ENCODE measurements at places on chromosomes 12 and 14.

DNA sequence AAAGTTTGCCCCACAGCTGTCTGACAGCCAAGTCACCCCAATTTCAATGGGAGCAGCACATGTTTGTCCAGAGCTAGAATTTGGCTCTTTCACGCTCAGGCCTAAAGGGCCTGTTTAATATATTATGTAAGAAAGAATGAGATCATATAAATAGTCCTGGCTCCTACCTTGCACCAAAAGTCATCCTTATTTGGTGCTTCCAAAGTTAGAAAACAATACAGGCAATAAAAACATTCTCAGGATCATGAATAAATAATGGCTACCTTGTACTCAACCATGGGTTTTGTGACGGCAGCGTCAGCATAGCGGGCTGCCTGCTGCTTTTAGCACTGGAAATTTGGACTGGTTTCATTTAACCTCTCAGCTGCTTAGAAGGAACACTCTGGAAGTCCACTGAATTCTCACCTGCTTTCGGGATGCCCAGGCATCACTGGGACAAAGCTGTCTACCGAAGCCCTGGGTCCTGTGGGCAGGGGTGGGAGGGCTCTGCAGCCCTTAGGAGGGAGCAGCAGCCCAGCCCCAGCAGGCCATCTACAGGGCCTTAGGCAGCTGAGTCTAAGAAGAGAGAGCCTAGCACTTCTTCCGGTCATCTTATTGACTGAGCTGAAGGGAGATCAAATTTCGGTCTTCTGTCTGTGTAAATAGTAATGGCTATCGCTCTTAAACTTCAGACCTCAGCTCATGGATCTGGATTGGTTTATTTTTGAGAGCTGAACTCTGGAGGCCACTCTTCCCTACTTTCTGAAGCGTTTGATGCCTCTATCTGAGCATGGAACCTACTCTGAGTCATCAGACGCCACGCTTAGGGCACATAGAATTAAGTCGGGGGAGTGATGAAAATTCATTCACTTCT, 106.5 kb downstream of the SAMD4A start:
- no peak for DNase-seq

DNA sequence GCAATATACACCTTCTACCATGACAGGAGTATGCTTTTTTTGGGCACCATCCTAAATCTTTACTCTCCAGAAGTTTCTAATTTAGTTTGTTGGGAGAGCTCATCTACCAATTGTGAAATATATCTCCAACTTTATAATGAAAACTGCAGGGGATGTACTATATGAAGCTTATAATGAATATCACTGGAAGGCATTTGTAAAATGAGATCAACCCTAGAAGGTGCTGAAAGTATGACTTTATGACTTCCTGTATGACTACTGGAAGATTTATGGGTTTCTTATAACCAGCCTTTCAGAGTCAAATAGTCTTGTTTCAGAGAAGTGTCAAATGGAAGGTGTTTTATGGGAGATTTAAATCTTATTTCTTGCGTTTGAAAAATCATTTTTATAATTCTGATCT, 122.9 kb downstream of the MYRFL start:
- no peak for DNase-seq

DNA sequence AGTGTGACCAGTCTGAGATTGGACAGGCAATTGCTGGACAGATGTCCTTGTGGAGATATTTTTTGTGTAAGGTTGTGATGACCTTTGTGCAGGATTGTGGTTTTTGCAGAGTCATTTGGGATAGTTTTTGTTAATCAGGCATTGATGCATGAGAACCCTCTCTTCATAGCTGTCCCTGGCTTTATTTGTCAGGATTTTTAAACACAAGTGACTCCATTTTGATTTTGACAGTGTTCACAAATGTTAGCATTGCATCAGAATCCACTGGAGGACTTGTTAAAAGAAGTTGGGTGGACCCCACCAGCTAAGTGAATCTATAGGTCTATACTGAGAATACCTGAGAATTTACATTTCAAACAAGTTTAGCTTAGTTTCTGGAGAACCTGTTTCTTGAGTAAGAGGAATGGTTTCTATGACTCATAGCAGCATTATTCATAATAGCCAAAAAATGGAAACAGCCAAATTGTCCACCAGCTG, 11.8 kb downstream of the FNTB start:
- DNase-seq = peak; percentile 23

DNA sequence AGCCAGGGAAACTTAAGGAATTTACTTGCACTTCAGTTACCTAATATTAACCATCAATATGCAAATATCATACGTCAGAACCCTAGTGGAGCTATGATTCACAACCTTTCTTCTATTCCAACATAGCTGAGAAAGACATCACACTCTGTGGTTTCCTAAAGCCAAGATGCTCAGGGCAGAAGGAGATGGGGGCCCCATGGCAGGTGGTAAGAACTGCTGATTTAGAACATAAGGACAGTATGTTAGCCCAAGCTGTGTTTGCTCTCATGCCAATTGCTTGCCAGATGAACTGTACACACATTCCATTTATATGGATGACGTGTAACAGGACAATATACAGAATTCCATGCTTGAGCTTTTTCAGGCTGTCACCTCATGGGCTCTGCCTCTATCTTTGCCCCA, 34.6 kb downstream of the HECTD4 start:
- peak; percentile 78 for DNase-seq

DNA sequence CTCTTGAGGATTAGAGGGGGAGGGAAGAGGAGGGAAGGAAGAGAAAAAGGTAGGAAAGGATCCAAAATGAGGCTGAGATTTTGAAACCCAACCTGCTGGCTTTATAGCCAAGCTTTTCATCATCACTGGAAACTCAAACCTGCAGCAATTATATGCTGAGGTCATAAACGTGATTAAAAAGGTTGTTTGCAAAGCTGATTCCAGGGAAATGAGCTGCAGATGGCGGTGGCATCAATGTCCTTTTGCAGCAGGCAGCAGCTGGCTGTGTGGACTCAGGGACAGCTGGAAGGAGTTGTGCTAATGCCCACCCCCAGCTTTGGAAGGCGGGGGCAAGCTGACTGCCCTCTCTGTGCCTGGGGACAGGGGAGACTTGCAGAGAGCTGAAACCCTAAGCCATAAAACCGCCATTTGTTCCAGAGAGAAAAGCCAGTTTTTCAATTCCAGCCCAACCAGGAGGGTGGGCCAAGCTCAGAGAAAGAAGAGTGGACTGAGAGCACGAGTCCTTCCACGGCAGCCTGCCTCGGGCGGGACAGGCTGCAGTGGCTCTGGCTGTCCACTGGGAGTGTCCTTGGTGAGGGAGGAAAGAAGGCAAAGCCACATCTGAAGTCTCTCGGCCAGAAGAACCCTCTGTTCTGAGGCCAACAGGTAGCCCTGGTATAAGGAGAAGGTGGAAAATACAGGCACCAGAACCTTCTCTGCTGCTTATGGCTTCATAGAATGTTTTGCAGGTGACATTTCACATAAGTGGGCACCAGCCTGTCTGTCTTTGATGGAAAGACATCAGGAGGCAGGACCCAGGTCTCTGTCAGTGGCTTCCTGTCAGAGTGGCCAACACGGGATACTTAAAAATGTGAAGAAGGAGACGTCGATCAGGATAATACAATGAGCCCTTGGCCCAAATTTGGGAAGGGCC, 90.7 kb downstream of the SINHCAF start:
- DNase-seq = peak; percentile 35

DNA sequence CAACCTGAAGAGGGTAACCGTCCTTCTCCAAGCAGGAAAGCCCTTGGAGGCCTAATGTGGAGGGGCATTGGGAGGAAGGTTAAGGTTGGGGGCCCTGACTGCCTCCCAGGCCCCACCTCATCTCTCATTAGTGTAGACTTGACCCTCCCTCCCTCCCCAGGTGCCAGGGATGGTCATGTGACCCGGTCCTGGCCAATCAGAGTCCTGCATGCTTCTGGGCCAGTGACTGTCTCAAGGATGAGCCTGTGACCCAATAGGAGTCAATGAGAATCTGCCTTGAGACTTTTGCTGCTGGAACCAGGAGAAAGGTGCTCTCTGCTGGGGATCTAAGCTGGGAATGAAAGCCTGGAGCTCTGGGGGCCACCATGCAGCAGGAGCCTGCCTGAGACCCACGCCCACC, 70.8 kb downstream of the NCOR2 start:
- DNase-seq = no peak

- DNase-seq = no peak
Observed at GRCh38 chr14:71959055-71959454, 26.8 kb downstream of the RGS6 start.

GRCh38 chr12:42945927-42946326, 356.4 kb upstream of the PRICKLE1 start:
- DNase-seq = no peak

DNA sequence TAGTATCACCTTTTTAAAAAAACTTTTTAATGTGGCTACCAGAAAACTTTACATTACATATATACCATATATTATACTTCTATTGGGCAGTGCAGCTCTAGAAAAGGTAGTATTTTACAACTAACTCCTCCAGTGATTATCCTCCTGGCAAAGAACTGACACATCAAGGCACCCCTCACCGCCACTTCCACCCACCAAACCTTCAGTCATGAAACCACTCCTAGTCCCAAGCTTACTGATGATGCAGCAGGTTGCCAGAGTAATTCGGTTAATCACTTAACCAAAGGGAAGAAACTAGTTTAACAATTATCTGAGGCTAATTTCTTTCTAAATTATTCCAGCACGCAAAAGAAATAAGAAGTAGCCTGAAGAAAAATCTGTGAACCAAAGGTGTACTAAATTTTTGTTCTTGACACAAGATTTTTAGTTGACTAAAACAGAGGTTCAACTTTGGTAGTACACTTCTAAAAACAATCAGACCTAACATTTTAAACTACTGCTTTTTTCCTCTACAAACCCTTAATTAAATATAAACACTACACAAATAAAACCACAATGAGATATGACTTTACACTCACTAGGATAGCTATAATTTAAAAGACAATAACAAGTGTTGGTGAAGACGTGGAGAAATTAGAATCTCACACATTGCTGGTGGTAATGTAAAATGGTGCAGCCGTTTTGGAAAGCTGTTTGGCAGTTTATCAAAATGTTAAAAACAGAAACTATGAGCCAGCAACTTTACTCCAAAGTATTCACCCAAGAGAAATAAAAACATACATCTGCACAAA, 16.7 kb downstream of the SPPL3 start:
- no peak for DNase-seq

DNA sequence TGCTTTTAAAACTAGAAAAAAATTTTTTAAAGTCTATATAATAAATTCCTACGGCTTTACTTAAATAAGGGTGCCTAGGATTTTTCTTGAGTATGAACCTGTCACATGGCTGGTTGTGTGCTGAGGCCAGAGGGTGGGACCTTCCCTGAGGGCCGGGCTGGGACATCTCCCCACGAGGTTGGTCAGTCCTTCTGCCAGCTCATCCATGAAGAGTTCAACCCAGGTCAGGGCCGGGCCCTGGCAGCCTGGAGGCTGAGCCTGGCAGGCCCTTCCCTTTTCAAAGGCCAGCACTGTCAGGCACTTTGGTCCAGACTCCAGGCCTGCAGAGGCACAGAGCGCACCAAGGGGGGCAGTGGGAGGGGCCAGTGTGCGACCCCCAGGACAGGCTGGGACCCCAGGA, 31.7 kb downstream of the TNFAIP2 start:
- DNase-seq = peak; percentile 74

DNA sequence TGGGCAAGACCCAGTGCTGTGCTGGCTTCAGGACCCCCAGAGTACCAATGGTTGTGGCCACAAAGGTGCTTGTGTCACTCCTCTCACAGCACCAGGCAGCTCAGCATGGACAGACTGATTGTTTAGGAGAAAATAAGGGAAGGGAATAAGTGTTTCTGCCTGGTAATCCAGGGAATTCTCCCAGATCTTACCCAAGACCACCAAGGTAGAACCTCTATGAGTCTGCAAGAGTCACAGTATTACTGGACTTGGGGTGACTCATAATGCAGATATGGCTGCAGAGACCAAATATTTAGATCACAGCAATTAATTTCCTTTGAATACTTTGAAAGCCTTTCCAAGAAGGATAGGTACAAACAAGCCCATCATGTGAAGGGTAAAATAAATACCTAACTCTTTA, 1178.3 kb upstream of the FLRT2 start:
- no peak for DNase-seq

GRCh38 chr12:7496451-7496850, 7.1 kb downstream of the CD163 start:
- no peak for DNase-seq

DNA sequence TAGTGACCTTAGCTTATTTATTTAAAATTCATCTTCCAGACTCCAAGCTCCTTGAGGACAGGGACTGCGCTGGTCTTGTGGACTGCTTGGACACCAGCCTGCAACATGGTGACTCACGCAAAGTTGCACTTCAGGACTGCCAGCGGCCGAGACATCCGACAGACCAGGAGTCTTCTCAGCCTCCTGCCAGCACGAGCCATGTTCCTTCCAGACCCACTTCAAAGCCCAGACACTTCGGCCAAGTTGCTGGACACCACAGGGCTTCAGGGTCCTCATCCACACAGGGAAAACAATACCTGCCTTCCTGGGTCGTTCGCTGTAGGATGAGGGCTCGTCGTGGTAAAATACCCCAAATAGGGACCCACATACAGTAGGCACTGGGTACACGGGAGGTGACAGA, 88.7 kb downstream of the BCL11B start:
- DNase-seq = no peak

DNA sequence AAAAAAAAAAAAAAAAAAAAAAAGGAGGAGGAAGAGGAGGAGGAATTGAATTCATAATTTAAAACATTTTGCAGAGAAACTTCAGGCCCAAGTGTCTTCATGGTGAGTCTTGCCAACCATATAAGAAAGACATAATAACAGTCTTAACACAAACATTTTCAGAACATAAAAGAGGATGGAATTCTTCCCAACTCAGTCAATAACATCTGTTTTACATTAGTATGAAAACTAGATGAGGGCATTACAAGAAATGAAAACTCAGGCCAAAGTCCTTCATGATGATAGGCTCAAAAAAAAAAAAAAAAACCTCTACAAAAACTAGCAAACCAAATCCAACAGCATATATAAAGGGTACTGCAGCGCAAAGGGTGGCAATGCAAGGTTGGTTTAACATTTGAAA, 151.6 kb downstream of the FOXA1 start:
- DNase-seq = peak; percentile 72
